ENCODE measurements at places on chromosomes 5 and 9.

DNA sequence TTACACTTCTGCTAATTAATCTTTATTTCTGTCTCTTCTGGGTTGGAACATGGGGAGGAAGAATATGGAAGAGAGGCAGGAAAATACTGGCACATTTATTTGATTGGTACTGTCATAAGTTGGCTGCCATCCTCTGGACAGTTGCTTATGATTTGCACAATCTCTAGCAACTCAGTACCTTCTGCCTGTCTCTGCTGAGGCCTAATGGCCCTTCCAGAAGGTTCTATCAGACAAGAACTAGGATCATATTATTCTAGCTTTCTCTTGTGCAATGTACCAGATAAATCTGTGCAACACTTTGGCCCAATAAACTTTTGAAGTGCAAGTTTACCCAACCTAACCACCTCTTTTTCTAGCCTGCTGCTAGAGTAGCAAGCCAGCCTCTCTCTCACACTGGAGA lies 335.0 kb downstream of the ARRDC3 start:
- no peak for DNase-seq

GRCh38 chr9:123710299-123710698 lies 219.6 kb downstream of the DENND1A start:
- peak; percentile 35 for DNase-seq

- DNase-seq, result no peak
Observed at GRCh38 chr5:24325306-24325832, 319.4 kb downstream of the CDH10 start.

DNA sequence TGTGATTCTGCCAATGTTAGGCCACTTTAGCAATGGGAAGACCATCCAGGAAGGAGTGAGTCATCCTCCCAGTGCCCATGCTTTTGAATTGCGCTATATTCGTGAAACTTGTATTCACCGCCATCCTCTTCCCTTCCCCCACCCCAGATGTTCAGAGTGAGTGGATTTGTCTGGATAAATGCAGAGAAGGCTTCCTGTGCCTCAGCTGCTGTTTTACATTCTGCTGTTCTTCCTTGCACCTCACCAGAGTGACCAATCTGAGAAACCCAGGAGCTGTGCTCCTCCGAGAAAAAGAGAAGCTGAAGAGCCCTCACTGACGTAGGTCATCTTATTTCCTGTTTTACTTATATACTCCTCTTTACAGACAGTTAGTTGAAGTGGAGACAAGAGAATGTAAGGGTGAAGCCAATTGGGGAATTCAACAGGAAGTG lies 24.6 kb upstream of the SVEP1 start:
- DNase-seq, result no peak

- DNase-seq, result no peak
Observed at GRCh38 chr5:149322518-149322917, 22.8 kb upstream of the GRPEL2 start.

GRCh38 chr9:130138171-130138653 lies 34.0 kb upstream of the NCS1 start:
- peak; percentile 88 for DNase-seq

GRCh38 chr5:141439411-141440141 lies 9.3 kb downstream of the PCDHGA12 start:
- no peak for DNase-seq
